A549 treated with CpdA at 1 μM for 4 hours (cell line): ENCODE measurements at places on chromosomes 11 and 22. TPM values are rescaled to one million over a fixed set of nuclear protein-coding genes. Genes with fewer than 3 reads are reported as not detected.

Gene ARHGAP20
- 0.01 TPM in 1 of 5 replicates, not detected in the others for total RNA-seq

Gene NLRP14
- total RNA-seq: 0.05 TPM in 1 of 5 replicates, not detected in the others

Gene OR10A6
- total RNA-seq: not detected in 5 replicates

Gene MFRP
- not detected in 5 replicates for total RNA-seq

Gene TTC12
- 5.1 to 7.4 TPM (median 5.9 TPM) in 5 replicates for total RNA-seq

Gene ZP1
- 0.11 to 0.23 TPM (median 0.16 TPM) in 4 of 5 replicates, not detected in the other for total RNA-seq

Gene POLD3
- total RNA-seq: 15.4 to 21.2 TPM (median 17.3 TPM) in 5 replicates

Gene TRIM49C
- total RNA-seq: not detected in 5 replicates

Gene ZNF215
- total RNA-seq: 0.99 to 1.4 TPM (median 1.3 TPM) in 5 replicates

Gene OR52N4
- total RNA-seq: not detected in 5 replicates

Gene FGF19
- total RNA-seq: 0.03 to 0.17 TPM (median 0.08 TPM) in 4 of 5 replicates, not detected in the other

Gene FAT3
- total RNA-seq: 0.13 to 0.90 TPM (median 0.84 TPM) in 5 replicates

Gene DDIAS
- total RNA-seq: 16.9 to 21.9 TPM (median 18.7 TPM) in 5 replicates

Gene PARVB
- total RNA-seq: 35.1 to 41.8 TPM (median 39.3 TPM) in 5 replicates

Gene SHANK2
- 6.6 to 12.0 TPM (median 9.4 TPM) in 5 replicates for total RNA-seq

Gene DEFB131B
- total RNA-seq: not detected in 5 replicates

Gene KLHDC7B
- total RNA-seq: 0.02 to 0.05 TPM (median 0.05 TPM) in 3 of 5 replicates, not detected in the others

Gene SPDYC
- not detected in 5 replicates for total RNA-seq

Gene OR52I1
- not detected in 5 replicates for total RNA-seq

Gene PANX2
- 6.2 to 7.7 TPM (median 7.0 TPM) in 5 replicates for total RNA-seq

Gene B4GALNT4
- total RNA-seq: 9.3 to 23.3 TPM (median 15.1 TPM) in 5 replicates

Gene SERPING1
- total RNA-seq: 0.37 to 1.1 TPM (median 0.64 TPM) in 5 replicates

Gene CXCR5
- total RNA-seq: 0.14 to 0.28 TPM (median 0.19 TPM) in 4 of 5 replicates, not detected in the other

Gene IMMP1L
- total RNA-seq: 30.3 to 60.1 TPM (median 38.3 TPM) in 5 replicates

Gene SCUBE1
- total RNA-seq: 0.03 to 0.15 TPM (median 0.14 TPM) in 5 replicates

Gene DEPDC7
- total RNA-seq: 6.0 to 7.9 TPM (median 7.2 TPM) in 5 replicates

Gene ZNF214
- 0.59 to 1.1 TPM (median 0.95 TPM) in 5 replicates for total RNA-seq

Gene TPBGL
- total RNA-seq: 0.15 to 0.35 TPM (median 0.20 TPM) in 5 replicates

Gene PATE2
- 0.02 TPM in 1 of 5 replicates, not detected in the others for total RNA-seq

Gene MRPL11
- total RNA-seq: 82.6 to 118 TPM (median 108 TPM) in 5 replicates

Gene BDNF
- total RNA-seq: 7.3 to 11.4 TPM (median 8.2 TPM) in 5 replicates
